NCI-H1436 (cell line): ENCODE measurements at places on chromosomes 2 and 18.
A peak's percentile ranks its signal among the peaks of the same experiment; 100 is the strongest.

DNA sequence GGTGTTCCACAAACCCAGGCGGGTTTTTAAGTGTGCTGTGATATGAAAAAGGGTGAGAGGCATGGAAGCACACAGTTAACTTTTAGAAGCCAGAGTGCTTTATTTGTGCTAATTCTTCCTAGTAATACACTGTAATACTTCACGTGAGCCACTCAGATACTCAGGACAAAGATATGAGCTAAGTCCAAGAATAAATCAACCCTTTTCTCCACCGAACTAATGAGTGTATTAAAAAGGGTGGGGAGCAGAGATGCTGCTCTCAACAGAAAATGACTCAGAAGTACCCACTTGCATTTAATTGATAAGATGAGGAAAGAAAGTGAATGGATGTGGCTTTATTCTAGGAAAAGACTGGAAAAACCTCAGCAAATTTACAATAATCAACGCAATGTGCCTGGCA lies 79.9 kb downstream of the UXS1 start:
- no peak for DNase-seq

- DNase-seq, result no peak
Measured at GRCh38 chr18:52963481-52963880, 623.5 kb downstream of the DCC start.

GRCh38 chr18:267380-267687 lies 513 bp downstream of the THOC1 start:
- DNase-seq, result peak; percentile 50

DNA sequence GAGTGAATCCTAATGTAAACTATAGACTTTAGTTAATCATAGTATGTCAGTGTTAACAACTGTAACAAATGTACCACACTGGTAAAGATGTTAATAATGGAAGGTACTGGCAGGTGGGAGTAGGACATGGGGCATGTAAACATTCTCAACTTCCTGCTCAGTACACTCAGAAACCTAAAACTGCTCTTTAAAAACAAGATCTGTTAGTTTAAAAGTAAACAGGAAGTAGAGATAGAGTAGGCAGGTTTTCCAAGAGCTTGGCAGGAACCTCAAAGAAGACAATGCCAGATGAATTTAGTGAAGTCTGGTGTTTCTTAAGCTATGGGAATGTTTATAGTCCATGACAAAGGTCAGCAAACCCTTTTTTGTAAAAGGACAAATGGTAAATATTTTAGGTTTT lies 46.6 kb downstream of the CCDC138 start:
- DNase-seq, result no peak

GRCh38 chr2:58137221-58137620 lies 90.6 kb downstream of the VRK2 start:
- no peak for DNase-seq

DNA sequence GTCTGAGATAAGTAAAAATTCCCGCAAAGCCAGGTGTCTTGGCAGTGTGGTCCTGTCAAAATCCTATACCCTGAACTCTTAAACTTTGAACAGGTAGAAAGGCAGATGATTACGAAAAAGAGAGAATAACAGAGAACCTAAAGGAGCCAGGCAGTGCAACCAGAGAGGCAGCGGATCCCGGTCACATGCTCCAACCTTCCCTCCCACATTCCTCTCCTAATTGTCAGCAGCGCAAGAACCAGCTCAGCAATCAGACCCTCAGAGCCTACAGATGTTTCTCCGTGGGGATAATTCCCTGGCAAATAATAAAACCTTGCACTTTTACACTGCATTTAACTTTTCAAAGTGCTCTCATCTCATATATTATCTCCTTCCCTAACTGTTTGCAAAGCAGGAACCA lies 124.8 kb downstream of the EPHA4 start:
- no peak for DNase-seq

- DNase-seq, result no peak
Measured at GRCh38 chr18:26479681-26480079, 68.7 kb downstream of the KCTD1 start.

DNA sequence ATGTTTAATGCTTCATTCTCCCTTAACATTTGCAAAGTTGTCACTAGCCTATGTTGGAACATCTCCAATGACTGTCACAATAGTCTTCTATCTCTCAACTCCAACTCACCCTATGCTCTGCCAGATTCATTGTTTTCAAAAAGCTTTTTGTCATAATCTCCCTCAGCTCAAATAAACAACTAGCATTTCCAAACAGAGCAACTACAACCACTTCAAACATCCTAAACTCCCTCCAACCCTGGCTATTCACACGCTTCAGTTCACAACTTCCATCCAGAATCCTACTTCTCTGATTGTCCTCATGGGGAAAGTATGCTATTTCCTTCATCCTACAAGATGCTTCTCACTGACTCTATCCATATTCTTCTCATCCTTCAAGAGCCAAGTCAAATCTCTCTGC lies 139.2 kb upstream of the VRK2 start:
- DNase-seq, result no peak

GRCh38 chr18:36128530-36128870 lies 640 bp downstream of the SLC39A6 start:
- DNase-seq, result no peak

- DNase-seq, result no peak
Measured at GRCh38 chr18:71036783-71037182, 747.9 kb downstream of the SOCS6 start.

GRCh38 chr2:1159013-1159412 lies 208.4 kb downstream of the SNTG2 start:
- no peak for DNase-seq

DNA sequence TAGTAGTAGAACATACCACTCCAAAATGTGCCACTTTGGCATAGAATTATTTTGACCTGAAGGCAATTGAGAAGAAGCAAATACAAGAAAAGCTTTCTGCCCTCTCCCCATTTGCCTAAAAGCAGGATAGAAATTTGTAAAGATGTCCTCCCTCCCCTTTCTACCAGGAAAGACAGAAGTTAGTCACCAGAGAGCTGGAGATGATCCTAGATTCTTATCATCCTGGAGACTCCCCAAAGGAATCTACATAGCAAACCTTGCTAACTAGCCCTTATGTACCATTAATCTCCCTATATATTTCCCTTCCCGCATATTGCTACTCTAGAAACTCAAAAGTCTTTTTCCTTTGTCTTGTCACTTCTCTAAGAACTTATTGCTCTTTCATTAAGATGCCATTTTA lies 12.6 kb upstream of the TMEM37 start:
- DNase-seq, result no peak

GRCh38 chr2:48952614-48953013 lies 197.1 kb upstream of the LHCGR start:
- DNase-seq, result no peak

- no peak for DNase-seq
Measured at GRCh38 chr2:217959723-217960122, 43.1 kb downstream of the TNS1 start.

DNA sequence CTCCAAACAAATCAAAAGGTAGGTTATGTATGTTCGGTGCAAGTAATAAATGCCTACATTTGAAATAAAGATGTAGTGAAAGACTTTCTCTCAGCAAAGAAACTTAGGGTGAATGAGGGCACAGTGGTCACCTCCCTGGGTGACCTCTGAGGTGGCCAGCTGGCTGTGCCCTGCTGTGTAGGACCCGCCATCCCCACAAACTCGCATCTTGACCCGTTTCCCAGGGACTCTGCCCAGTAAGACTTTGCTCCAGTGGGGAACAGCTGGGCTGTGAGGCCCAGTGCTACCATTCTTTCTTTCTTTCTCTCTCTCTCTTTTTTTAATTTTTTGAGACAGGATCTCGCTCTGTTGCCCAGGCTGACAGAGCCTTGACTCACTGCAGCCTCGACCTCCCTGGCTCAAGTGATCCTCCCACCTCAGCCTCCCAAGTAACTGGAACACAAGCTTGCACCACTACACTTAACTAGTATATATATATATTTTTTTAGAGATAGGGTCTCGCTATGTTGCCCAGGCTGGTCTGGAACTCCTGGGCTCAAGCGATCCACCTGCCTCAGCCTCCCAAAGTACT lies 8.2 kb upstream of the GAREM2 start:
- DNase-seq, result no peak

DNA sequence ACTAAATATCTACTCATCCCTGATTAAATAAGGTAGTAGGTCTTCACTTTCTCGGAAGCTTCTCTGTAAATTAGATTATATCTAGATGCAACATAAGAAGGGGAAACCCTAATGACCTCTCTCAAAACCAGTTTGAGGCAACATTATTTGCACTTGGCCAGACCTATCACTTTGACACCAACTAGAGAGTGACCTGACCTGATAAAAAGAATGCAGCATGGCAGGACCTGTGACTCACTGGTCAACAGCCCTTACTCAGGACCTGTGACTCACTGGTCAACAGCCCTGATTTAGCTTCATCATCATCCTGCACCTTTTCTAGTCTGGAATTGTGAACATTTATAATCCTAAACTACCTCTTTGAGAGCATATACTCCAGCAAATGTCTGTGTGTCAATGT lies 1957.7 kb upstream of the CELF4 start:
- no peak for DNase-seq
